ENCODE measurements at places on chromosomes 2 and 18. TPM values are rescaled to one million over a fixed set of nuclear protein-coding genes. Genes with fewer than 3 reads are reported as not detected.

The CENPO gene
- polyA plus RNA-seq, result 17.7 TPM

The KCNE4 gene
- 5.1 TPM for polyA plus RNA-seq

The SCRN3 gene
- polyA plus RNA-seq, result 30.6 TPM

The ZAP70 gene
- 2.7 TPM for polyA plus RNA-seq

The CTNNA2 gene
- polyA plus RNA-seq, result 0.78 TPM

The NEMP2 gene
- 5.0 TPM for polyA plus RNA-seq

The PFN4 gene
- polyA plus RNA-seq, result 1.9 TPM

The SERPINB13 gene
- 3.1 TPM for polyA plus RNA-seq

The SMARCAL1 gene
- 17.8 TPM for polyA plus RNA-seq

The ERMN gene
- polyA plus RNA-seq, result 0.10 TPM

- DNase-seq, result peak; percentile 59
These were observed 150.7 kb upstream of the DLX2 start for GRCh38 chr2:172253190-172254052.

DNA sequence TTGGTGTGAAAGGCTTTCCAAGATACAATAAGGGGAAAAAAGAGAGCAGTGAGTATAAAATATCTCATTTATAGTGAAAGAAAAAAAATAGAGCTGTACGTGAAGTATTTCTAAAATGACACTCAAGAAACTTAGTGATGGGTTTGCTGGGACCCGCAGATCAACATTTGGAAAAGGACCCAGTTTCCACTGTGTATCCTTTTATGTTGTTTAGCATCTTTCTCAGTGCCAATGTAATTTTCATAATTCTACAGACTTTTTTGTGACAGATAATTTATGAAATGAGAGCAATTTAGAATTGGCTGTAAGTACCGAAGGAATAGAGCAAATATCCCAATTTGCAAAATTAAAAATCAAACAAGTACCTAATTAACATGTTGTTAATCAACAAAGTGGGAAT, 116.9 kb downstream of the SH3BP4 start:
- no peak for DNase-seq

DNA sequence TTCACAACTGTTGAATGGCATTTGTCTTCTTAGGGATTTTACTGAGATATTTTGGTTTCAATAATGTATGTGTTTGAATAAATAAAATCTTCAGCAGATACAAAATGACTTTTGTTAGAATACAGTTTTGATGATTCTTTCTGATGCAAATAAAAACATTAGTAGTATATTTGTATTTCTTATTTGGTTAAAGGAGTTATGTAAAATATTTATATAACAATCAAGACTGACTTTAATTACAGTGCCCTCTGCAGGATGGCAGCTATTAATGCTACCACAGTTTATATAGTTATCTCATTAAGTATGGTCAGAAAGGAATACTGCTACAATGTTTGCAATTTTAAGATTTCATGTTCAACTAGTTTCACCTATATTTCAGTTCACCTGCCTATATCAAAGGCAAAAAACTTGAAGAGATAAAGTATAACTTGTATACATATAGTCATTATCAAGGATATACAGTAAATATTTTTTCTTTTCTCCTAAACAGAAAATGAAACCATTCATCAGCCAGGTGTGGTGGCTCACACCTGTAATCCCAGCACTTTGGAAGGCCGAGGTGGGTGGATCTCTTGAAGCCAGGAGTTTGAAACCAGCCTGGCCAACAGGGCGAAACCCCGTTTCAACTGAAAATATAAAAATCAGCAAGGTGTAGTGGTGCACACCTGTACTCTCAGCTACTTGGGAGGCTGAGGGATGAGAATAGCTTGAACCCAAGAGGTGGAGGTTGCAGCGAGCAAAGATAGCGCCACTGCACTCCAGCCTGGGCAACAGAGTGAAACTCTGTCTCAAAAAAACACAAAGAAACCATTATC, 19.8 kb downstream of the ARL5A start:
- peak; percentile 16 for DNase-seq

DNA sequence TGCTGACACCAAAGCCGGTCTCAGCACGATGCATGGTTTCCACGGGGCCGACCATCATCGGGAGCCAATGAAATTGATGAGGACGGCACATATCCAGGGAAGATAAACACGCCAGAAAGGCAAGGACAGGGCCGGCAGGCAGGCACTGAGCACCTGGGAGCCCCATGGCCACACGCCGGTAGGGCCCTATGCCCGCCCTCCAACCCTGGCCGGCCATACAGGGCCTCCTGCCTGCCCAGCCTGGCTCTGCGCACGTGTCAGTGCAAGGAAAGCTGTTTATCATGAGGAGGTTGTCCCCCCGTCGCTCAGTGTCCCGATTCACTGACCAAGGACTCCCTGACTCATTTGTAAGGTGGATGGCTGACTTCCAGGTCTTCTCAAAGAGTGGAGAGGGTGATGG, 237.5 kb downstream of the GLI2 start:
- DNase-seq, result no peak

- peak; percentile 75 for DNase-seq
These were observed 85.7 kb downstream of the COBLL1 start for GRCh38 chr2:164755952-164756351.

DNA sequence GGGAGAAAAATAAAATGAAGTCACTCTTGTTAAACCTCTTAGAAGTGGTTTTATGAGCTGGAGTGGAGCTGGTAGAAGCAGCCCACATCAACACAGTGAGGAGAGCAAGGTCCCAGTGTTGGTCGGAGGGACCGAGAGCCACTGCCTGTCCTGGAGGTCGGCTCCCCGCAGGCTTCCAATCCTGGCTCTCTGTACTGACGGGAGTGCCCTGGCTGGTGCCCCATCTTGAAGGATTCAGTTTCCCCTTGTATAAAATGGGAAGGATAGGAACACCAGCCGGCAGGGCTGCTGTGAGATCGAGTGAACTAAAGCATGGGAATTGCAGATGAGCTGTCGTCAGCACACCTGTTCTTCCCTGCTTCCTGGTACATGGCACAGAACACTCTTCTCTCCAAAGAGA, 104.3 kb upstream of the ID2 start:
- DNase-seq, result no peak

DNA sequence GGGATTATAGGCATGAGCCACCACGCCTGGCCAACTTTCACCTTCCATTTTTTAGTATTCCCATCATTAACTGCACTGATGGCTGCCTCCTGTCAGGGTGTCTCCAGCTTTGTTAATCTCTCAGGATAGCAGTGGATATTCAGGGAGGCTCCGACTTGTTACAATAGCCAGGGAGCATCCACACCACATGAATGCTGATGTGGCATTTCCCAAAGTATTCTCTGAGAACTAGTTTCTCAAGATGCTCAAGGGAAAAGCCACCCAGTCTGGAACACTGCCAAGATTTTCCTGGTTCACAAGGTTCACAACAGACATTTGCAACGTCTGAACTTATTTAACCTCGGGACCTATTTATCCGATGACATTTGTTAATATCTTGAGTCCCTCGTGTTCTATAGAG, 33.8 kb downstream of the ZNF519 start:
- no peak for DNase-seq

- no peak for DNase-seq
These were observed 45.2 kb downstream of the PRKCE start for GRCh38 chr2:45696708-45697107.

- DNase-seq, result no peak
These were observed 2.9 kb upstream of the GAL3ST2 start for GRCh38 chr2:241773511-241774418.

GRCh38 chr2:12300019-12300602, 416.6 kb upstream of the TRIB2 start:
- no peak for DNase-seq

GRCh38 chr18:77086034-77086433, 46.5 kb downstream of the MBP start:
- DNase-seq, result no peak

- DNase-seq, result no peak
These were observed 10.2 kb upstream of the TTC32 start for GRCh38 chr2:19911808-19912509.

- DNase-seq, result no peak
These were observed 69.7 kb downstream of the LRATD1 start for GRCh38 chr2:14702258-14702657.

GRCh38 chr2:217751952-217752351, 250.8 kb downstream of the TNS1 start:
- DNase-seq, result no peak

DNA sequence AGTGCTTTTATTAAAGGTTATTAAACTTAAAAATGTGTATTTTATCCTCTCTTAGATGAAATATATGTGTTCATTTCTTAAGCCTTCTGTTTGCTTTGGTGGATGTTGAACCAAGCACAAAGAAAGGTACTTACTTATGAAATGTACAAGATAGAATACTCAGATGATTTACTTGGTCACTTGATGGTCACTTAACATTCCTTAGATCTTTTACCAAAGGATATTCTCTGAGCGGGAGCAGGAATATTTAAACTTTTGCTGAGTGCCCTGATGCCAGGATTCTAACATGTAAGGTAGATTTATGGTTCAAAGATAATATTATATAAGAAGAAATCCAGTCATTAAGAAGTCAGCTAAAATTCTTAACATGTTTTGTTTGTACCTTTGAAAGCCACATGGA, 193.5 kb upstream of the ZEB2 start:
- DNase-seq, result no peak

- DNase-seq, result no peak
These were observed 653 bp upstream of the ANKAR start for GRCh38 chr2:189673661-189674373.

DNA sequence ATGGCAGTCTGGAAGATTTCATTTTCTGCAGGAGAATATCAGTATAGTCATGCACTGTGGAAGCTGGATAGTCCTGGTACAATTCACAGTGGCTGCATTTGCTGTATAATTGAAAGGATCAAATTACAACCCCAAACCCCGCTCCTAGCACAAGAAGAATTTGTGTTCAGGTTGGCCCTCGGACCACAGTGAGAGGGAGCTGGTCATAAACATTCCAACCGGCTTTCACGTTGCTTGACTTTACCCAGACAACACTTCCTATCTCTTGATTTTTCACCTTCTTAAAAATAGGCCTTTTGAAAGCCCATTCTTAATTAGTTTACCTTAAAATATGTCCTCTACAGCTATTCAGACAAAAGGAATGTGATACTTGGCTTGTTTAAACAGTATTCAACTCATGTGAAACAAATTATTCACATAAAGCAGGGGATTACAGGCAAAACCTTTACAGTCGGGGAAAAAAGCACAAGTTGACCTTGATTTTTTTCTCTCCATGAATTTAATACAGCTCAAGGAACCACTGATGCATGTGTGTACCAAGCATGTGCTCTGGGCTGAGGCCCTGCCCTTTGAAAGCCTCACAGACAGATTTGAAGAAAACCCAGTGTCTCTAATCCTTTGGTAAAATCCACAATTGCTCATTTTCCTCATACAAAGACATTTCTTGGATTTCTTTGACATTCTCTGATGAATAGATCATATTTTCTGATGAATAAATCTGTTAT, 143.0 kb upstream of the SOX11 start:
- DNase-seq, result peak; percentile 20

DNA sequence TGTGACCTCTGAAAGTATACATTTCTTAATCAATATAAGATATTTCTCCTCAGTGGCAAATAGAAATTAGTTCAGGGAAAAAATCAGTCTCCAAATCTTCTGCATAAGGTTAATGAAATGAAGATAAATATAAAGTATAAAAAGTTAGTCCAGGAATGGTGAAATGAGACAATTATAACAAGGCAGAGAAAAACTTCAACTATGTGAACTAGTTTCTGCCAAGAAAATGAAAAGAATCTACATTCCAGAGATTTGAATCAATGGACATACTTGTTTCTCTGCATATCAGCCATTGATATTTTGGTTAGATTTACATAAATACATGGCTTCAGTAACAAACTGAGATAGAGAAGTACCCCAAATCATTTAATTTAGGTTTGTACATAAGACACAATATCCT, 249.0 kb downstream of the EXOC6B start:
- peak; percentile 29 for DNase-seq

- DNase-seq, result no peak
These were observed 194.8 kb upstream of the SALL3 start for GRCh38 chr18:78784861-78785260.

DNA sequence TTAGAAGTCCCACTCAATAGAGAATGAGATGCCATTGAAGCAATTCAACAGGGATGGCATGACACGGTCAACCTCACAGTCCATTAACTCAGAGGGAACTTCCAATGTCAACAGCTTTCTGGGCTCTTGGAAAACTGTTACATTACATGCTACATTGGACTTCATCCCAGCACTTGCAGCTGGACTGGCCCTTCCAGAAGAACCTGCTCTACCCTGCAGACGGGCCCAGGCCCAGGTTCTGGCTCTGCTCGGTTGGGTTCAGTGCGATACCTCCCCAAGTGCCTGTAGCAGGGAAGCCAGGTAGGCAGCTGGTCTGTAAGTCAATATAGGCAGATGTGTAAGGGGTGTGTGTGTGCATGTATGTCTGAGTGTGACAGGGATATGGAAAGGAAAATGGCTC, 12.9 kb downstream of the LAMA1 start:
- DNase-seq, result no peak

DNA sequence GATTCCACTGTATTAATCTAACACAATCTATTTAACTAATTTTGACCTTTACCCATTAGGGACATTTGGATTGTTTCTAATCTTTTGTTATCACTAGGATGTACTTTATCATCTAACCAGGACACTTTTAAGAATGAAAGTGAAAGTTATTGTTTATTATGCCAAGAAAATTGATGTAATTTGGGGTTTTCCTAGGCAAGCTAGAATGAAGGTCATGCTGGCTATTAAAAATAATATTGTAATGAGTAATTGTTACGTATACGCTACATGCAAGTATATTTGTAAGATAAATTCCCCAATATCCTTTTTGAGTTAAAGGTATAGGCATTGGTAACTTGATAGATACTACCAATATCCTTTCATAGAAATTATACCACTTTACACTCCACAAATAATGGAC, 74.6 kb downstream of the COL5A2 start:
- DNase-seq, result no peak

DNA sequence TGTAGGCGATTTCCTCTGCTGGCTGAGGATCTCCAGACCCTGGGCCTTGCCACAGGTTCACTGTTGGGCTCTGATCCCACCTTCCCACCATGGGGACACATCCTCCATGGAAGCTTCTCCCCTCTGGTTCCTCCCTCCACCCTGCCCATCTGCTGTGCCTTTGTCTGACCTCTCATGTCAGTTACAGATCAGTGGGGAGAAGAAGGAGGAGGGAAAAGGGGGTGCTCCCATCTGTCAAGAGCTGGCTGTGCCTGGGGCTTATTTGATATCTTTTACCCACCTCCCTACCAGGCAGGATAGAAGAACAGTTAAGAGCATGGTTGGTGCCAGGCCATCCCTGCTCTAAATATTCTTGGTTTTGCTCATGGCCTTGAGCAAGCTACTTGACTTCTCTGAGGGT, 12.3 kb upstream of the DNAJB2 start:
- DNase-seq, result no peak

- DNase-seq, result peak; percentile 10
These were observed 128.3 kb upstream of the ATP5MC3 start for GRCh38 chr2:175309799-175310198.

DNA sequence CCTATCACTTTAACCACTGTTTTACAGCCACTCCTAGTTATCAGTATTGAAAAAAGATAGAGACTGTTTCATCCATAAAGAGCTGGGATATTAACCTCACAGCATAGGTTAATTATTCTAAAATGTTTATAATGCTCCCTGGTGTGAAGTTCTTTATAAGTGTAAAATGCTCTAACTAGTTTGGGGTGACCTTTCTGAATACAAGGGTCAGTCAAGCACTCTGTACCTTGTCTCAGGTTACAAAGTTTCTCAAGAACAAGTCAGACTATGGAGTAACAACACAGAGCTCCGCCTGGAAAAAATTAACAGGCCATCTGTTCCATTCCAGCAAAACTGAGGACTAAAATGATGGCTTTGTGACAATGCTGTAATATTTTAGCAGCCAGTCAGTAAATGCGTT, 107.4 kb downstream of the NOL4 start:
- peak; percentile 3 for DNase-seq

Measured in muscle of leg (tissue), 16 donors.